Memory B cell (primary cell): ENCODE measurements at places on chromosomes 3 and 15.

DNA sequence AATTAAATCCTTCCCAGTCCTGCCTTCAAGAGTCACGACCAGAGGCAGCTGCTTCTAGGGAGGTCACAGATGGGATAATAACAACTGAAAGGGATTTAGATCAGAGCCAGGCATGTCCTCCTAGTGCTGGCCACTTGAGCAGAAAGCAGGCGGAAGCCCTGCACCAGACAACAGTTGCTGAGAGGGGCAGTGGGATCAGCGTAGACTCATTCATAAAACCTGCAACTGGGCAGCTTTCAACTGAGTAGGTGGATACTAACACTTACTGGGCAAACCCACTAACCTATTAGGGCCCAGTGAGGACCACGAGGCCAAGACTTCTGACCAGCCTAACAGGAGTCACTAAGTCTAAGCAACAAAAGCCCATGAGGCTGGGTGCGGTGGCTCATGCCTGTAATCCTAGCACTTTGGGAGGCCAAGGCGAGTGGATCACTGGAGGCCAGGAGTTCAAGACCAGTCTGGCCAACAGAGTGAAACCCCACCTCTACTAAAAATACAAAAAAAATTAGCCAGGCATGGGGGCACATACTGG, 67.0 kb downstream of the DAPK2 start:
- DNase-seq: no peak

- no peak for DNase-seq
Measured at GRCh38 chr3:159854500-159855124, 134.0 kb upstream of the IL12A start.

GRCh38 chr15:73601451-73602445, 31.4 kb downstream of the NPTN start:
- DNase-seq: no peak

DNA sequence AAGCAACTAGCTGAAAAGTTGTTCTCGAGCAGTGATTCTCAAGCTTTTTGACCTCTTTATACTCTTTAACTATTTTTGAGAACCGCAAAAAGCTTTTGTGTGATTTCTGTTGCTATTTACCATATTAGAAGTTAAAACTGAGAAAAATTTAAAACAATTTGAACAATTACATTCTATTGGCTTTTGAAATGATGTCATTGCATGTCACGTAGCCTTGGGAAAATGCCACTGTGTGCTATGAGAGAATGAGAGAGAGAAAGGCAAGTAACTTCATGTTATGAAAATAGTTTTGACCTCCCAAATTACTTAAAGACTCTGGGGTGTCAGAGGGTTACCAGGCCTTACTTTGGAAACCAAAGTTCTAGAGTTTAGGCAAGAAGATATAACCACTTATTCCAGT, 8.0 kb downstream of the USP13 start:
- DNase-seq: no peak

GRCh38 chr15:67463488-67463887, 57.4 kb upstream of the C15orf61 start:
- no peak for DNase-seq

- DNase-seq: no peak
Measured at GRCh38 chr15:56241374-56242105, 2.1 kb downstream of the RFX7 start.

DNA sequence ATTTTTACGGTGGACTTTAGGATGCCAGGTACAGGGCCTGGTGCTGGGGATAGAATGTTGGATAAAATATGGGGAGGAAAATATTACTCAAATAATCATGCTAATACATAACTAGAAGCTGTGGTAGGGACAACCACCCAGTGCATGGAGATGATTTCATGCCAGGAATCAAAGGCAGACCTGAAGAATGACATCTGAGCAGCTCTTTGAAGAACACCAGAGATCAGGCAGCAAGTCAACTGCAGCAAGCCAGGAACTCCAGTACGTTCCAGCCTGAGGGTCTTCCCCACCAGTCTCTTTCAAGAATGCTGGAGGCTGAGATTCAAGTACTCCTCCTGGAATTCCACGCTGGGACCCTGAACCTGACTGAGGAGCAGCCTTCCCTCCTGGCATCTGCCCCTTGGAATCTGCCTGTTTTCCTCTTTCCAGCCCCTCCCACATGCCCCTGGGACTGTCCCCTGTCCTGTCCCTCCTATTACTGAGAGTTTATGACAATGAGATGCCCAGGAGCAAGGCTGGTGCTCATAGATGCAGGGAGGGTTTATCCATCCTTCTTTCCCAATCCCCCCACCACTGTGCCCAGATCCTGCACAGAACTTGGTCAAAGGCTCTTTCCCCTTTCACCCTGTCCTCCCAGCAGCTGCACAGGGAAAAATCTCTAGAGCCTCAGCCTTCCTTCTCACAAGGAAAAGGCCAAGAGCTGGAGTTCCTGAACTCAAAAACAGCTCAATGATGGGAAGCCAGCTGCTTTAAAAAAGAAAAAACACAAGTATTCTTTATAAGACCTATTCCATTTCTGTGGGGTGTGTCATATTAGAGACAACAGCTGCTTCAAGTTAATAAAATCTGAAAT, 68.0 kb downstream of the PDZRN3 start:
- DNase-seq: no peak

DNA sequence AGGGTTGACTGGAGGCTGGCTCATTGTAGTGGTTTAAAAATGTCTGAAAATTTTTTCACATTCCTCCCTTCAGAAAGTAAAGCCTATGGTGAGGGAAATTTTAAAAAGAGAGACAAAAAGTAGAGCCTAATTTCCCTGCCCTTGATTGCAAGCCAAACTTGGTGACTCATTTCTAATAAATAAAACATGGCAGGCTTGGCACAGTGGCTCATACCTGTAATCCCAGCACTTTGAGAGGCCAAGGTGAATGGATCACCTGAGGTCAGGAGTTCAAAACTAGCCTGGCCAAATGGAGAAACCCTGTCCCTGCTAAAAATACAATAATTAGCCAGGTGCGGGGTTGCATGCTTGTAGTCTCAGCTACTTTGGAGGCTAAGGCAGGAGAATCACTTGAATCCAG, 18.9 kb upstream of the ARRDC4 start:
- no peak for DNase-seq

GRCh38 chr3:76011121-76011520, 225.8 kb upstream of the ZNF717 start:
- no peak for DNase-seq

DNA sequence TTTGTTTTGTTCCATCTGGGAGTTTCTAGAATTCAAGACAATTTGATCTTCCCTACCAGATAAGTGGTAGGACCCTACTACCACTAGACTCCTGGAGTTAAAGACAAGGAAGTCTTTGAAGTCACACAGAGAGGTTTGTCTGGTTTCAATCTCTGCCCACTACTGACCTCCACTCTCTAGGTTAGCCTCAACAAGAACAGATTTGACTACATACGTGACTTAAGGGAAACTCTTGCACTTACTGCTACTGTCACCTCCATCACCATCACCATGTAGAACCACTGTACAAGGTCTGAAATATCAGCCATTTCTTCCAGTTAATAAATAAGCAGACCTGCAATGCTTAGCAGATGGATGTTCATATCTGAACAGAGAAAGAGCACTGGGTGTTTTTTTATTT, 148.3 kb upstream of the ARHGEF26 start:
- no peak for DNase-seq

DNA sequence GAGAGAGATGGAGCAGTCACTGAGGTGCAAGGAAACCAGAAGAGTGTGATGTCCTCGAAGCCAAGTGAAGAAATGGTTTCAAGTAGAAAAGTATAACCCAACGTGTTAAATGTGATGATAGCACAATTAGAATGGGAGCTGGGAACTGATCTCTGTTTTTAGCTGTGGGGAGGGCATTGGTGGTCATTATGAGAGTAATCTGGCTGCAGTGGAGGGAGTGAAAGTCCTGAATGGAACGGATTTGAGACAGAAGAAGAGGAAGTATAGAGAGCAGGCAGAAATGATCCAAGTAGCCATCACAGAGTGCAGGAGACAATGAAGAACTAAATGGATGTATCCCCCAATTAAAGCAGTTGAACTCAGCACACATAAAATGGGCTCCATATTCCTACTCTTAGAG, 235.3 kb downstream of the IGSF11 start:
- DNase-seq: no peak

DNA sequence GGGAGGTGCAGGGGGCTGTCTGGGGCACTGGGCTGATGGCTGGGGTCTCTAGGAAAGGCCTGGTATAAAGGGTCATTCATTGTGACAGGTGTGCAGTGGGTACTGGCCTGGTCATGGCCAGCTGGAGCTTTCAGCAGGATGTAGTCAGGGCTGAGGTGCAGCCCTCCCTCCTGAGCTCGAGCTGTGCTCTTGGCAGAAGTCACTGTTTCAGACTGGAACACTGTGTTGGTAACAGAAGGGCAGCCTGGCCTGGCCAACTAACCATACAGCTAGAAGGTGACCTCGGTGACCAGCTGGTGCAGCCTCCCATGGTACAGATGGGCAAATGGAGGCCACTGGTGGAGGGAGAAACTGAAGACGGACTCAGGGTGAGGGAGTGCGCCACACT, 34.4 kb upstream of the LCTL start:
- DNase-seq: no peak

- no peak for DNase-seq
Measured at GRCh38 chr3:196712514-196713413, 587 bp downstream of the PIGX start.

GRCh38 chr3:184907681-184908649, 96.0 kb downstream of the VPS8 start:
- no peak for DNase-seq

GRCh38 chr3:181717549-181718171, 5.9 kb downstream of the SOX2 start:
- DNase-seq: no peak

DNA sequence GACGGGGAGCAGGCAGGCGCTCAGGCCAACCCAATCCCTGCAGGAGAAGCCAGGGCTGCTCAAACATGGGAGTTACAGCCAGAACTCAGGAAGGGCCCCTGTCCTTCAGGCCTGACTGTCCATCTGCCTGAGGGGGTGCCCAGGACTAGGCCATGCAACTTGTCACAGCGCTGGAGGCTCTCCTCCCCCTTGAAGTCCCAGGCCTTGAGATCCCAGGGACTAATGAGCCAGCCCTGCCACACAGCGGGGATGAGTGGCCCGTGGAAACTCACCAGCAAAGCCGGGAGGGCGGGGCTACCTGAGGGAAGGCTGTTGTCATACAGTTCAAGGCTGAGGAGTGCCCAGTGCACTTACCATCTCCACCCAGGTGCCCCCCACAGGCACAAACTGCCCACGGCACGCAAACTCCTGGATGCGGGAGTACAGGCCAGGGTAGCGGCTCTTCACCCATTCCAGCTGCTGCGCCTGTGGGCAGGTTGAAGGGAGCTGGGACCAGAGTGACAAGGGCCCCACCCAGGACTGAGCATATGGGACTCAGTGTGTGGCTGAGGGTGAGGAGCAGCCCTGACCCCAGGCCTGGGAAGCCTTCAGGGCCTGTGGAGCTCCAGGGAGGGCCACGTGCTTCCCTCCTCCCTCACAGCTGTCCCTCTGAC, 6.3 kb downstream of the MAN2C1 start:
- no peak for DNase-seq

DNA sequence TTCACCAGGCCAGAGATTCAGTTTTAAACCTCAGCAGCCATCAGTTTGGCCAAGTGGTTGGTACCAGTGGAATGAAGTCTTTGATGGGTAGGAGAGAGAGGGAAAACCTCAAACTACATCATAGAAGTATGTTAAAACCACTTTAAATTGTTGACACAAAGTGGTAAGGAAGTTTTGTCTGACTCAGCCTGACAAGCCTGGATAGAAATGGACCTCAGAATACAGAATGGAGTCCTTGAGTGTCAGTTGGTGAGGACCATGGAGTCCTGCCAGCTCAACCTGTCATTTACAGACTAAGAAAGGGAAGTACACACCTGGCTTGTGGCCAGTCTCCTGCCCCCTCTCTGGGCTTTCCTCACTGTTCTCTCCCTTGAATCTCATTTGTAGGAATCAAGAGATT, 12.1 kb downstream of the EAF1 start:
- no peak for DNase-seq

GRCh38 chr15:51575775-51576174, 46.8 kb downstream of the DMXL2 start:
- no peak for DNase-seq

- peak; percentile 40 for DNase-seq
Measured at GRCh38 chr3:89098964-89099585, 8.3 kb upstream of the EPHA3 start.

GRCh38 chr15:66778716-66779115, 76.7 kb downstream of the SMAD6 start:
- no peak for DNase-seq

GRCh38 chr15:34598799-34599585, 15.5 kb upstream of the GOLGA8B start:
- no peak for DNase-seq

GRCh38 chr3:175316799-175317198, 457.7 kb downstream of the NAALADL2 start:
- no peak for DNase-seq

- no peak for DNase-seq
Measured at GRCh38 chr15:56128081-56128480, 115.6 kb downstream of the RFX7 start.

DNA sequence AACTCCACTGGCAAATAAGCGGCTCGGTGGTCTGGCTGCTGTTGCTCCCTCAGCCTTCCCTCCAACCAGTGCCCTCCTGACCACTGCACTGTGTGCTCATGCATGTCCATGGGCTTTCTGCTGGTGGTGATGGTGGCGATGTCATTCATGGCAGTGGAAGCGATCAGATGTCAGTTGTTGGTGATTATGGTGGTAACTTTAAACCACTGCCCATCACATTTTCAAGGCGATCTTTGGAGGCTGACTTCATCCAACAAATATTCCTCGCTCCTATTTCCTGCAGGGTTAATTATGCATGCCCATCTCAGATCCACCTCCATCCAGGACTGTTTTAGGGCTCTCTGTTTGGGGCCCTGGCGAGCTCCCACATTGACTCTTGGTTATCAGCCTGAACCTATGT, 13.4 kb upstream of the HCN4 start:
- DNase-seq: no peak

GRCh38 chr3:36416599-36416998, 36.3 kb downstream of the STAC start:
- no peak for DNase-seq

DNA sequence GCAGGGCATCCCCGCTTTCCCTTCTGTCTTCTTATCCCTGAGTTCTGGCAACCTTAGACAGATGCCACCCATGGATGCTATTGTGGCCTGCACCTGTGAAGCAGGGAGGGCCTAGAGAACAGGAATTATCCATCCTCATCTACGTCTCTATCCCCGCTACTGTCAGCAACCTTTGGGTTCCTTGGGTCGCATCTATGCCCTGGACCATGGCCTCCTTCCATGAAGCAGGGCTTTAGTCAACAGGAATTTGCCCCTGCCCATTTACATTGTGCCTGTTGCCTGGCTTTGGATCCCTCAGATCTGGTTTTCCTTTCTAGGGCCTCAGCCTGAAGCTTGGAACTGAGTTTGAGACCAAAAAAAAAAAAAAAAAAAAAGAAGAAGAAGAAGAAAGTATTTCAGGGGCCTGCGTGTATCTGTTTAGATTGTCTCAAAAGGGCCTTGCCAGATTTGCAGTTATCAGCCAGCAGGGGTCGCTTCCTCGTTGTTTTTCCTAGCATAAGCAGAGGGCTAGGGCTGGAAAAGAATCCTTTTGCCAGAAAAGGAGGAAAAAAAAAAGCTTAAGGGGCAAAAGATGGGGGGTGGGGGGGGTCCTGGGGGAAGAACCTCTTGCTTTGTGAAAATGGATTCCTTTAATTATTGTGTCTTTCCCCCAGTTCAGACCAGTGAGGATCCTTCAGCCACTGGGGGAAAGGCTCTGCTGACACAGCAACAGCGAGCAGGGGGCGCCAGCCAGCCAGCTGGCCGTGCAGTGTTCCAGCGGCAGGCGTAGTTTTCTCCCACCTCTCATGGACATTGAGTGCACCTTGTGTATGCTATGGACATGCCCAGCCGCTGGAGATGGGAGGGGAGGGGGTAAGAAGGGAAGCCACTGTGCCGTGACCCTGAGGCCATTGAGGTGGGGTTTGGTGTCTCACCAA, 65.7 kb upstream of the ALDH1L1 start:
- DNase-seq: no peak
